Stimulated activated CD8-positive, alpha-beta memory T cell treated with anti-CD3 and anti-CD28 coated beads, Interleukin-15, amount 100 ng/mL, for 24 hours (primary cell): ENCODE measurements at places on chromosomes 11 and 22.

DNA sequence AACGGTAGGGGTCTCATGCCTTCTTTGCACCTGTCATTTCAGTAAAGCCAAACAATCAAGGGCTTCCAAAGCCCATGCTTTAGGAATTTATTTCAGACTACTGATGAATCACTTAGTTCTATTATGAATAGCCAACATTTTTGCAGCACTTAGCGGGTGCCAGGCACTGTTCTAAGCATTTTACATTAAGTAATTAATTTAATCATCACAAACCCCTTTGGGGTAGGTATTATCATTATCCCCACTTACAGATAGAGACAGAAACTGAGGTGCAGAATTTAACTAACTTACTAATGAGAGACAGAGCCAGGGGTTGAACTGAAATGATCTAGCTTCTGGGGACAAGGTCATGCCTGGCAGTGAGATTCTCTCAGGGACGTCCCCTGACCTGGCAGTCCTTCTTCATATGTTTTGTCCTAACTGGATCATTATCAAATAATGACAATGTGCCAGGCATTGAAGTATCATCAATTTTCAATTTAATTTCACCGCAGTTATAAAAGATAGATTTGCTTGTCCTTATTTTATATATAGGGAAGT is 31.7 kb upstream of the NAV2 start:
- no peak for DNase-seq

GRCh38 chr11:126945319-126945718 is 55.3 kb downstream of the KIRREL3 start:
- DNase-seq = no peak

GRCh38 chr22:38176170-38176741 is 5.4 kb downstream of the PLA2G6 start:
- DNase-seq = no peak

GRCh38 chr11:69588270-69588669 is 52.7 kb upstream of the CCND1 start:
- DNase-seq = no peak

DNA sequence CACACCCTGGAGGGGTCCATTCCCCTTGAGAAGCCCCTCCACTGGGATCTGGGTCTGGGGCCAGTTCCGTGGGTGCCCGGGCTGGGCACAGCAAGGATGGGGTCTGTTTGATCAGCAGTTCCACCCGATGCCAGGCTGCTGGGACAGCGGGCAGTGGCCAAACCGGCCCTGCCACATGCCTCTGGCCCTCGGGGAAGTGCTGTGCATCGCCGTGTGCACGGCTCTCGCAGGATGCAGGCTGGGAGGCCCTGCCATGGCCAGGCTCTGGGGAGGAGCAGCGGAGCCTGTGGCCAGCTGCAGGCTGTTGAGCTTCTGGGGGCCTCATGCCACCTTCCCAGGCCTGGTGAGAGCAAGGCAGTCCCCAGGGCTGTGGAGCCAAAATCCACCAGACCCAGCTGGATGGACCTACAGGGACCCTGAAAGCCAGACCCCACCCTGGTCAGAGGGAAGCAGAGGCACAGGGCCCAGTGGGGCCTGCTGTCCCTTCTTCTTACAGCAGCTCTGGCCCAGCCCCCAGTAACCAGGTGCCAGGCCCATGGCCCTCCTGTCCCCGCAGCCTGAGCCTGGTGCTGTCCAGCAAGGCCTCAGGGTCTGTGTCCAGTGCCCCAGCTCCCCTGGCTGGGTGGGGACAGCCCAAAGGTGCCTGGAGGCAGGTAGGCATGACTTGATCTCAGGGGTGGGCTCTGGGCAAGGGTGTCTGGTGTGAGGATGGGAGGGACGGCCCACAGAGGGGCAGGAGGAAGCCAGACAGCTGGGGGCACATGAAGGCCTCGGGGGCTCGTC is 57.3 kb downstream of the WNT7B start:
- no peak for DNase-seq

DNA sequence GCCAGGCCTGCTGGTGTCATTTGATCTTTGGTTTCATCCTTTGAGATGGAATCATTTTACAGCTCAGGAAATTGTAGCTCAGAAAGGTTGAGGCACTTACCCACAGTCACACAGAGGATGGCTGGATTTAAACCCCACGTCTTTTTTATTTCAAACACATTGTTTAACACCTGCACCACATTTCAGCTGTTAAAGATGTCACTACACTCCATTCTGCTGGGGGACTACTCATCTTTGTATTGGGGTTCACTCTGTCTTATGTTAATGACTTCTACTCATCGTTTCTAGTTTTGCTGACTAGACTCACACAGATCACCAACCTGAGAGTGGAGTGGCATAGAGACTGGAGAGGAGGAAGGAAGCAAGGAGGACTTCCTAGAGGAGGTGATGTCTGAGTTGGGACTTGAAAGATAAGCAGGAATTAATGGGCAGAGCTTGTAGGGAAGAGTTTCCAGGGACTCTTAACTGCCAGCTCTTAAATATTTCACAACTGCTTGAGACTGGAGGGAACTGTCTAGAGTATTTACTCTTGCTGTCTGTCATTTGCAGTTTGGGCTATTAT is 80.0 kb downstream of the TP53I11 start:
- no peak for DNase-seq

GRCh38 chr11:45056529-45056928 is 89.9 kb upstream of the PRDM11 start:
- DNase-seq = no peak

DNA sequence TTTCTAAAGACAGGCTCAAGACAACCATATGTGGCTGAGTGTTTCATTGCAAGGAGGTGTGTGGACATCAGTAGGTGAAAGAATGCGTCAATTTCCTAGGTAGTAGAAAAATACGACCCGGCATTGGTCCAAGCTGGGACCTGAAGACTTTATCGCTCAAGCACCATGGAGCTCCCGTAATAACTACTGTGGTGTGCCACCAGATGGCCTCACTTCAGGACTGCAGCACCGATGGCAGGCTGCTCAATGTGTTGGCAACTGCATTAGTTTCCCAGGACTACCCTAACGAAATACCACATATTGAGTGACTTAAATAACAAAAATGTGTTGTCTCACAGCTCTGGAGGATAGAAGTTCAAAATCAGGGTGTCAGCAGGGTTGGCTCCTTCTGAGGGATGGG is 72.4 kb upstream of the FAT3 start:
- no peak for DNase-seq

GRCh38 chr11:74909385-74909784 is 39.5 kb downstream of the XRRA1 start:
- no peak for DNase-seq

DNA sequence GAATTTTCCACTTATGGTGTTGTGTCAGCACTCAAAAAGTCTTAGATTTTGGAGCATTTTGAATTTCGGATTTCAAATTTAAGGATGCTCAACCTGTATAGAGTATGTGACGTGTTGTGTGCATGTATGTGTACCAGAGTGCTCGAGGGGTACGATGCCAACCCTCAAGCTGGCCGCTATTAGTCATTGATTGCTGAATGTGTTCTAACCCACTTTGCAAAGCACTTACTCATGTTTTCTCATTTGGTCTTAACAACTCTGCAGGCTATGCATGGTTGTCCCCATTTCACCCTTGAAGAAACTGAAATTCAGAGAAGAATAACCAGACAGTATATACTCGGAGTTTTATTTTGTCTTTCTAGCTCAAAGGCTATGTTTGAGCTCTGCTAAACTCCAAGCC is 196.4 kb upstream of the TENM4 start:
- no peak for DNase-seq

DNA sequence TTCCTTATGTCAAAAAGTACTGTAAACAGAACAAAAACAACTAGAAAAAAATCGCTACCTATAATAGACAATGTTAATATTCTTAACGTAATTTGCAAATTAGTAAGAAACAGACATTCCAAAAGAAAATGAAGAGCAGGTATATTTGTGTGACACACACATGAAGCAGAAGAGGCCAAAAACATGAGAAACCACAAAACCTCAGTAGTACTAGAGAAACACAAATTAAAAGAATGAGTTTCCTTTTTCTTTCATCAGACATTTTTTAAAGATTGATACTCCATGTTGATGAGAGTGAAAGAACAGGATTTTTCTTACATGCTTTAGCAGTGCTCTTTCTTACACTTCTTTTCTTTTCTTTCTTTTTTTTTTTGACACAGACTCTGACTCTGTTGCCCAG is 34.2 kb upstream of the PCF11 start:
- DNase-seq = no peak

DNA sequence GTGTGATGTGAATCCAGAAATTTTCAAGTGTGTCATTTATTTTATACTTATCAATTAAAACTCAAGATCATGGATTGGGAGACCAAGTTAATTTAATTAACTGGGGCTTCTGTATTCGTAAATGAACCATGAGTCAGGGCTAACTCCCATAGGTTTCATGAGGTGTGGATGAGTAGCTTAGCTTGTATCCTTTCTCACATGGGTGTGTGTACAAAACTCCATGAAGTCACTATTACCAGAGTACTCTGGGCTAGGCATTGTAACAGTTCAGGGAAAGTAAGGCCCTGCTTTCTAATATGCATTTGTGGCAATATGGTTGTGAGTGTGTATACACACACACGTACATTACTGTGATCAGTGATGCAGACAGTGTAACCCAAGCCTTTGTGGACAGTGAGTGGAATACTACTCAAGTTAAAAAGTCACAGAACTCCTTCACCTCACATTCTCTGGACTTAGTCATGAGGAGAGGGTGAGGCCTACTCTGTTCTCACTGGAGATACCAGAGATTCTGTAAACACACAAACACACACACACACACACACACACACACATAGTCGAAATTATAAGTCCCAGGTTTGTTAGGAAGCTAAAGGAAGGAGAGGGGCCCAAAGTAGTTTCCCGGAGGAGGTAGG is 3.5 kb downstream of the CNTF start:
- no peak for DNase-seq

DNA sequence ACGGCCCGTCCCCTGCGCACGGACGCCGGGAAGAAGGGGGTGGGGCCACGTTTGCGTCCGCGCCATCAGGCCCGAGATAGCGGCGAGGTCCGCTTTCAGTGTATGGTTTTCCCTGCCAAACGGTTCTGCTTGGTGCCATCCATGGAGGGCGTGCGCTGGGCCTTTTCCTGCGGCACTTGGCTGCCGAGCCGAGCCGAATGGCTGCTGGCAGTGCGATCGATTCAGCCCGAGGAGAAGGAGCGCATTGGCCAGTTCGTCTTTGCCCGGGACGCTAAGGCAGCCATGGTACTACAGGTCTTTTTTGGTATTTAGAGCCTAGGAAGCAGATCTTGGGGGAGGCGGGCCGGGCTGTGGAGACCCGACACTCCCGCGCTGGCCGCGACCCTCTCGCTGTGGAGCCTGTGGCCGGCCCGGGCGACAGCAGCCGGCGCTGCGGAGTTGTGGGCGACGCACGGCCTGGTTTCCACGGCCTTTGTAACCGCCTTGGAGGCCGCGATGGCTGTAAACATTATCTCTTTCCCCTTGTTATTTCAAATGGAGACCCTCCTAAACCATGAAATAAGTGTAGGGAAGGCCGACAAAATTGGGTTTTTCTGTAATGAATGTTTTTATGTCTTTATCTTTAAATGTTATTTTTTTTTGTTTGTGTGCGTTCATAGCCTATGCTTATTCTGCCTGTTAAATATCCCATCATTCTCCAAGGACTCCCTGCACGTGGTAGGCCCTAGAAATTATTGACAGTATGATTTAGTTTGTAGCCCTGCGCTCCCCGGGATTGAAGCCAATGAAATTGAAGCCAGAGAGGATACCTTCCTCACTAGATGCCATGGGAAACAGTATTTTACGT is at the start of gene AASDHPPT:
Gene AASDHPPT (plus strand): TSS at position 54 of the 847 bp plus-strand sequence. CDS start 49 bp downstream, at position 103.
- DNase-seq = peak; percentile 17

GRCh38 chr11:66495401-66495854 is 15.0 kb upstream of the BBS1 start:
- no peak for DNase-seq

GRCh38 chr11:87437844-87438223 is 400.1 kb downstream of the TMEM135 start:
- no peak for DNase-seq

DNA sequence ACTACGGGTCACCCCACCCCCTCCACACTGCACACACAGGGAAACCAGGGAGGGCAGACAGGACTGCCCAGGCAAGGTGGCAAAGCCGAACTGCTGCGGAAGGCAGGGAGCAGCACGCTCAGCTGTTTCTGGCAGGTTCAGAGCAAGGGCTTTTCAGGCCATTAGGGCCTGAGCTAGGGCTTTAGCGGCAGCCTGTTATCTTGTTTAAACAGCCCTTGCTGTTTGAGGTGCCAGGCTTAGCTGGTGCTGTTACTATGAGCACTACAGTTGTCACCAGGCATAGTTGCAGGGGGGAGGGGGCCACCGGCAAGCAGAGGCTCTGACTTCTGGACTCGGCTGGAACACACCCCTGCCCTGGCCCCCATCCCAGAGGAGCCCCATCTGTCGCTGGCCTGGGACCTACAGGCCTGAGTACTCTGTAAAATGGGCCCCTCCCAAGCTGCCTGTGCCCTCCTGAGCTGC is 34.9 kb downstream of the RSPH14 start:
- DNase-seq = no peak

DNA sequence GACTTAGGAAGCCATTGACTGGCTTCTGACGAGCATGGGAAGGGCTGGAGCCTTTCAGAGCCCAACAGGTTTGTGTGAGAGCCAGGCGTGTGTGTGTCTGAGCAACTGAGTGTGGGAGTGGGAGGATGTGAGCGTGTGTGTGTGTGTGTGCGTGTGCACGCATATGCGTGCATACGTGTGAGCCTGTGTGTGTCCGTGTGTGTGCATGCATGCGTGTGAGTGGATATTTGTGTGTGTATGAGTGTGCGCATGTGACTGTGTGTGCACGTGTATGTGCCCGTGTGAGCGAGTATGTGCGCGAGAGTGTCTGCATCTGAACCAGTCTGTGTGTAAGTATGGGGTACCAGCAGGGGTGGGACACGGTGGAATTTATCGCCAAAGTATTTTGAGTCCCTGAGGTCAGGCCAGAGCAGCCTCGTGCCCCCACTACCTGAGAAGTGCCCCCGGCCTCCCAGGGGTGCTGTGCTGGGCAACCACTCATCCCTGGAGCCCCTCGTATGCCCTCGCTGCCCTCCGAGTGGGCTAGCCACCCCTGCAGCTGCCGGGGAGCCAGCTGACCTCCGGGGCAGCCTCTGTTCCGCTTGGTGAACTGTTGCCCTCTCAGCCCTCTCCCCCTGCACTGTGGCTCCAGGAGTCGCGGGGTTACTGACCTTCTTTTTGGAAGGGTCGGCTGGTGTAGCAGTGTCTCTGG is 38.5 kb downstream of the LRP5 start:
- DNase-seq = no peak

- DNase-seq = no peak
These were observed 103.6 kb upstream of the HSD17B12 start for GRCh38 chr11:43576803-43577521.

- DNase-seq = no peak
These were observed 232.2 kb downstream of the INSC start for GRCh38 chr11:15346907-15347306.
